Thyroid gland (tissue), 4 donors: ENCODE measurements at places on chromosomes 2 and 18.

DNA sequence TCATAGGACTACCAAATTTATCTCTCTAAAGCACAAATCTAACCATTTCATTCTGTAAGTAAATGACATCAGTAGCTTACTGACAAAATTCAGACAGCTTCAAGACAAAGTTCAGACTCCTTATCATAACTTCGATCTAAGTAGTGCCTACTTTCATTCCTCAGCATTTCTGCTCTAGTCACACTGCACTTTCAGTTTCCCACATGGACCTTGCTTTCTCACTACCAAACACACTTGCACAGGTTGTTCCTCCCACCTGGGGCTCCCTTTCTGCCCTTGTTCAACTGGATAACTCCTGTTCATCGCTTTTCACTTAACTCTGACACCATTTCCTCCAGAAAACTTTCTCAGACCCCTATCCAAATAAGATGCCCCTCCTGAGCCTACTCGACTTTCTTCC is 22.1 kb upstream of the CCDC150 start:
- DNase-seq = no peak

- DNase-seq = no peak
Observed at GRCh38 chr2:134206031-134206430, 47.8 kb upstream of the MGAT5 start.

GRCh38 chr2:121237980-121238665 is 46.9 kb downstream of the TFCP2L1 start:
- no peak for DNase-seq

DNA sequence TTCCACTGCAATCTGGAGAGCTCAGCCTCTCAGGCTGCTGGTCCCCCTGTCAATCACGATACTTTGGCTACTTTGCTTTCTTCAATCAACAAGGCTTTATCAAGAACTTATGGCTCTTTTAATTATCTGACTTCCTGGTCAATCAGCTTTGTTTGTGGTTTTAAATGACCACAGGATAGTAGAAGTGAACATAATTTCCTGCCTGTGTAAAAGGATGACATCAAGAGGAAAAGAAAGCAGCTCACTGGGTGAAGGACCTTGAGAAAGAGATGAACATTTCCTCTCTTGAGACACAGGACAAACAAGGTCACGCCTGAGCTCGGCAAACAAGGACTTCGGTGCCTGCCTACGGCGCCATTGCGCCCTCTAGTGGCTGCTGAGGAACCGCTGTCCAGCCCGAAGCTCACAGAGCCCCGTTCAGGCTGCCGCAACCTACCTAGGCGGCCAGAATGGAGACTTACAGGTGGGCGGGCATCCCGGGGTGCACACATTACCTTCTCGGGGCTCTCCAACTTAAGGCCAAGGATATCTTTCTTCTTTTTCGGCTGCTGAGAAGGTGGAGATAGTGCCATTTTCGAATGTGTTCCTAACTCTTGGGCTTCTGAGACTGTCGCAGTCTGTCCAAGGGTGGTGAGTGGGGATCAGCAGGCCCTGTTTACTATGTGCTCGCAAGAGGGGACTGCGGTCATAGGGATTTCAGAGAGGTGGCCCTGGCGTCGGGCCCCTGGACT is 54.0 kb downstream of the IL1RL2 start:
- peak; percentile 95 for DNase-seq

- DNase-seq = no peak
Observed at GRCh38 chr2:176466918-176467452, 197.7 kb downstream of the MTX2 start.

DNA sequence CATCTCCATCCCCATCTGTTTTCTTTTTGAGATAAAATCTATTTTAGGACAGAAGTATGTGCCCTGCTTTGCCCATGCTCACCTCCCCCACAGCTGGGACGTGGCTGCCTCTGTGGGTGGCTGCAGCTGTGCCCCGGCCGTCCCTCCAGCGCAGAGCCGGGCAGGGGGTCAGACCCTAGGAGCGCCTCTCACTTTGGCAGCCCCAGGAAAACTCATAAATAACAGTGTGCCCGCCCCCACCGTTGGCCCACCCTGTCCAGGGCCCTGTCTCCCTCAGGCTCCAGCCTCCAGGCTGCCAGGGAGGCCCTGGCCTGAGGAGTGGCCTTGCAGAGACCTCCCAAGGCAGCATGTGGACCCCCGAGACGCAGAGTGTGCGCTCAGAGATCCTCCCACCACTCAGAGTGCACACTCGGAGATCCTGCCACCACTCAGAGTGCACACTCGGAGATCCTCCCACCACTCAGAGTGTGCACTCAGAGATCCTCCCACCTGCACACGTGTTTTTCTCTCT is 178.1 kb downstream of the TWIST2 start:
- no peak for DNase-seq

DNA sequence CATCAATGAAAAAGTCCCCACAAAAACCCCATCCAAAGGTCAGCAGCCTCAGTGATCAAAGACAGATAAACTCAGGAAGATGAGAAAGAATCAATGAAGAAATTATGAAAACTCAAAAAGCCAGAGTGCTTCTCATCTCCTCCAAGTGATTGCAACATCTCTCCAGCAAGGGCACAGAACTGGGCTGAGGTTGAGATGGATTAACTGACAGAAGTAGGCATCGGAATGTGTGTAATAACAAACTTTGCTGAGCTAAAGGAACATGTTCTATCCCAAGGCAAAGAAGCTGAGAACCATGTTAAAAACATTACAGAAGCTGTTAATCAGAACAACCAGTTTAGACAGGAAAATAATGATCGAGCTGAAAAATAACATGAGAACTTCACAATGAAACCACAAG is 442.8 kb upstream of the SYT4 start:
- no peak for DNase-seq

- no peak for DNase-seq
Observed at GRCh38 chr2:145332210-145332898, 812.4 kb upstream of the ZEB2 start.

DNA sequence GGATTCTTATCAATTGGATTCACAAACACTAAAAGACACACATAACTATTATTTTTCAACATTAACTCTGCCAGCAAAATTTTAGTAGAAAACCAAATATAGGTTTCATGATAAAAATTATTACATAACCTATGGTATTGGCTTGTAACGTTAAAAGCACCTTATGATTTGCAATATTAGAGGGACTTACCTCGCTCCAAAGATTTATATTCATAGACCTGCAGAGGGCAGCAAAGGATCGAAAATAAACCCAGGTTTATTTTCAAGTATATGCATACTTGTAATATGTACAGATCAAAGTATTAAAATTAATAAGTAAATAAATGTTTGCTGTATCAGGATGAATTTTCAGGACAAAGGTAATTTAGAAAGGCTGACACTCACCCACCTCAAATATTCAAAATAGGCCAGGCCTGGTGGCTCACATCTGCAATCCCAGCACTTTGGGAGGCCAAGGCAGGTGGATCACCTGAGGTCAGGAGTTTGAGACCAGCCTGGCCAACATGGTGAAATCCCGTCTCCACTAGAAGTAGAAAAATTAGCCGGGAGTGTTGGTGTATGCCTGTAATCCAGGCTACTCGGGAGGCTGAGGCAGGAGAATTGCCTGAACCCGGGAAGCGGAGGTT is 45.3 kb downstream of the LRPPRC start:
- DNase-seq = no peak

- no peak for DNase-seq
Observed at GRCh38 chr2:46309052-46309953, 12.1 kb downstream of the EPAS1 start.

GRCh38 chr2:20071397-20072383 is 20.3 kb upstream of the LAPTM4A start:
- DNase-seq = peak; percentile 87
